Hematopoietic multipotent progenitor cell treated with erythropoietin and hydrocortisone succinate and interleukin-3 and kit ligand, for 15 days (in vitro differentiated cells): ENCODE measurements at places on chromosomes 11 and 22.
A peak's percentile ranks its signal among the peaks of the same experiment; 100 is the strongest.

DNA sequence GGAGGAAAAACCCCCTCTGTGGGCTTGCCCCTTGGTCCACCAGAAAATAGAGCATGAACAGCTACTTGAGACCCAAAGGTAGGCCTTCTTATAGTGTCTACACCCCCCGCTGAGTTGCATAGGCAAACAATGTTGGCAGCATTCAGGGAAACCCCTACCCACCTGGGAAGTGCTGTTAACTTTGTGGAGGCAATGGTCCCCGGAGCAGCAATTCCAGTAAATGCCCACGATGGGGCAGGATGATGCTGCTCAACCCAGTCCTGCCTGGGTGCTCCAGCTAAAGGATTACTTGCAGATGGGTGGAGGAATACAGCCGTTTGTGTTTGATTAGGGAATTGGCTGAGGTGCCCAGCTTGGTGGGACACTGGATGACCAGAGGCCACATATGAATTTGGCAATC lies 381.3 kb upstream of the ANO5 start:
- no peak for DNase-seq

DNA sequence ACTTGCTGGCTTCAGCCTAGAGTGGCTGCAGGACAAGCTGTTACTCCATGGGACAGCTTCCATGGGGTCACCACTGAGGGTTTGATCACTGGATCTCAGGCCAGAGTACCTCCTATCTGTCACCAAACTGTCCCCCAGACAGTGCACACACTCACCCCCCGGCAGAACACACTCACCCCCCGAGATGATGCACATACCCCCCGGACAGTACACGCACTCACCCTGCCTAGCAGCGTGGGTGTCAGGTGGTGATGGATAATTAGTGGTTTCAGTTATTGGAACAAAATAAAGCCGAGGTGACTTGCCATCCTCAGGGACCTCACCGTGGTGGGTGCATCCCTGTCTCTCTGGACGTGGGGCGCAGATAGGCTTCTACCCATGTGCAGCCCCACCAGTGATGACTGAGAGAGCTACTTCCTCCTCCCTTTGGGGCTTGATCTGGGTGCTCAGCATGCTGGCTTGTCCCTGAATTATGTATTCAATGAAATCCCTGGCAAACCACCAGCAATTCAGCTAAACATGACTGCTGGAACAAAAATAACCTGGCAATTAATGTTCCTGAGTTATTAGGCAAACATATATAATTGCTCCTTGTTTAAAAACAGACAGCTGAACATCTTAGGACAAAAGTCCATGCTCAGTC lies 18.9 kb downstream of the TANGO2 start:
- no peak for DNase-seq

DNA sequence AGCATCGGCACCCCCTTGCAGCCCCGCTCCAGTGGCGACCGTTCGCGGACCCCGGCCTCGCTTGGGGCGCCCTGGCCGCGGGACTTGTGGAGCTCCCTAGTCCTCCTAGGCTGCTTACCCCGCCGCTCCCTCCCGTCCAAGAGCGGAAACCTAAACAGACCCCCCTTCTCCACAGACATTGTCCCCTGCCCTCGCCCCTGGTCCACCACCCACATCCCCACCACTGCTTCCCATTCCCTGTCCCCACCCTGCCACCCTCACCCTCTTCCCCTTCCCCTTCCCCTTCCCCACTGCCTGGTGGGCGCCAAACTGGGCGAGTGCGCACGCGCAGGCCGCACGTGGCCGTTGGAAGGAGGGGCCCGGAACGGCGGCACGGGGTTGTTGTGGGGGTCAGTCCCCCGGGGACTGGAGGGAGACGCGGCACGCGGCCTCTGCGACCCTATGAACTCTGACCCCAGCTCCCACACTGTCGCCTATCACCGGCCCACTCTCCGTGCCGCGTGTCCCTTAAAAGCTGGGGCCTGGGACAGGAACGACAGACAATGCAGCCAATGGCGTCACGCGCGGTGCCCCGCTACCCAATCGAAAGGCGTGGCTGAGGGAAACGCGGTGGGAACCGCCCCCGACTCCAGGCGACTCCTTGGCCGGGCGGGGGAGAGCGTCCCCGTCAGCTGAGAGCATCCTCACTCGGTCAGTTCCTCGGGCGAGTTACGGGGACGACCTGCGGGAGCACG lies at the start of gene SNX32:
SNX32 (plus strand) TSS at position 667 of the 734 bp plus-strand sequence. CDS start 103 bp downstream, outside the sequence.
- DNase-seq = peak; percentile 93

DNA sequence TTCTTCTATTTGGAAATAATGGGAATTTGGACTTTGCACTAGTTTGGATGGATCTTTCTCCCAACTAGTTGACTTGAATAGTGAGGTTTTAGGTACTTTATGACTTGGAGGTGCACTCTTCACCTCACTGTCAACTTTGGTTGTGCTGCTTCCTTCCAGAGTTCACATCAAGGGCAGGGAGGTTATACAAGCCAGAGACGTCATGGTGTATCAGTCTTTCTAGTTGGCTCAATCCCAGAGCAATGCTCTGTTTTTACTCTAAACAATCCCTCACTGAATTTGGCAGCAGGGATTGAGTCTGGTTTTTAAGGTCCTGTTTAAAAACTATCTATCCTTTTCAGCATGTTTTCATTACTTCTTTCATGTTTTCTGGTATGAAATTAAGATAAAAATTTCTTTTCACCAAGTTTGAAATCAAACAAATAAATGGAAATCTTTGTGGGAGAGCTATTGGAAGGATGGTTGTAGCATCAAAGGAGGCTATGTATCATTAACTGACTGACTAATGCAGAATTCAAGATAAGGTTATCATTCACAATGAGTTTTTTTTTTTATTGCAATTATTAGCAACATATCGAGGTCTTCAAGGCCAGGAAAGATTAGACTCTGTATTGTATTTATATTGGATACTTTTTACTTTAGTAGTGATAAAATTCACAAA lies 28.0 kb upstream of the ZBED5 start:
- no peak for DNase-seq

DNA sequence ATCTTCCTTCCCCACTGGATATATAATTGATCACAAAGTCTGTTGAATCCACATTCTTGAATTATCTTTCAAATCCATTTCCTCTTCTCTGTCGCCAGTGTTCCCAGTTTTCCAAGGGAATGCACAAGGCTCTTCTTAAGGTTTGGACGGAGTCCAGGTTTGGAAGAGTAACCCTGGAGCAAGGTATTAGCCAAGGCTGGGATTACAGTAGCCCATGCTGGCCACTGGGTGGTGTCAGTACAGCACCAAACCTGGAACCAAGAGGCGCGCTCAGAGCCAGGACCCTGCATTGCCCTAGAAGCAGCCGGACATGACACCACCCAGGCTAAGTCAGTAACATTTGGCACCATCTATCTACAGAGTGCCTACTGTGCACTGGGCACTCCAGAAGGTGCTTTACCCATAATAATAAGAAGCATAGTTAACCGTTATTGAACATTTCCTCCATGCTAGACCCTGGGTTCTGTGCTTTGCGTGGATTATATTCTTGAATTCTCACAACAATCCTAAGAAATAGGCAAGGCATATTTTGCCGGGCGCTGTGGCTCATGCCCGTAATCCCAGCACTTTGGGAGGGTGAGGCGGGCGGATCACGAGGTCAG lies 48.0 kb upstream of the CLPB start:
- peak; percentile 78 for DNase-seq

DNA sequence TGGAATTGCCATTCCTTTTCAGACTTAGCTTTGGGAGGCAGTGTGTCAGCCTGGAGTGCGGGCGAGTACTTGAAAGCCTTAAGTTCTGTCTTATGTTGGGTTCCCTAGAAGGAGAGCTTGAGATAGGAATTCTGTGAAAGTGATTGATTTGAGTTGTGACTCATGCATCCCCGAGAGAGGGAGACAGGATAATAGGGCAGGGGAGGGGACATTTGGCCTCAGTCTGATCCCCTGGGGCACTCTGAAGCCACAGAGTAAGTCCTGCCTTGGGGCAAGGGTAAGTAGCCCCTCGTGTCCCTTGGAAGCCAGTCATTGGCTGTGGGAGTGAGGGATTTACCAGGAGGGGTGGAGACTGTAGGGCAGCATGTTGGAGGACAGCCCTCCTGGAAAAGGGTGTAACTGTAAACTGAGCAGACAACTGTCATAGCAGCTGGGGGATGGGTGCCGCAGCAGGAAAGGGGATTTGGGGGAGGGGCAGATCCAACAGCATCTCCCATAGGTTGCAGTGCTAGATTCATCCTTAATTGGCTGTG lies 44.0 kb downstream of the KIAA1671 start:
- DNase-seq = no peak

DNA sequence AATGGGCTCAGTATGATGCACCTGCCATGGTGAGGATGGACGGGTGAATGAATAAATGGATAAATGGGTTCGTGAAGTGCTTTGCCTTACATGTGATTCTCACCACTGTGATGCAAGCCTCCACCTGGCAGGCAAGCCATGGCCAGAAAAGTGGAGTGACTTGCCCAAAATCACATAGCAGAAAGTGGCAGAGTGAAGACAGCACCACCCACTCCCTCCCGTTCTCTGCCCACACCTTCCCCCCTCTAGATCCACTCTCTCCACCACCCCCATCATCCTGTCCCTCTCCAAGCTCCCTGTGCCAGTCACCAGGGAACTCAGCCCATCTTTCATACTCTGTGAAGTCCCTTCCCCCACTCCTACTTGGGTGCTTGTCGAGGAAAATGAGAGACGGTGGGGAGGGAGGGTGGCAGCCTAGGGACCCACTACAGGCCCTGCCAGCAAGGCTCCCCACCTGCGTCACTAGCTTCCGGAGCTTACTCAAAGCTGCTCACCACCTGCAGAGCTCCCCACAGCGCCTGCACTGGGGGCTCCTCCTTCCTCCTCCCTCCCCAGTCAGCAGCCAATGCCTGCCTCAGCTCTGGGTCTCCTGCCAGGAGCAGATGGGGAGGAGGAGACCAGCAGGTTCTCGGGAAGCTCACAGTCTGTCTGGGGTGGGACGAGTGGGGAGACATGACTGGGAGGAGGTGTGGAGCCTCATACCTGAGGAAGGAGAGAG lies 82.3 kb downstream of the PDE2A start:
- DNase-seq = no peak

DNA sequence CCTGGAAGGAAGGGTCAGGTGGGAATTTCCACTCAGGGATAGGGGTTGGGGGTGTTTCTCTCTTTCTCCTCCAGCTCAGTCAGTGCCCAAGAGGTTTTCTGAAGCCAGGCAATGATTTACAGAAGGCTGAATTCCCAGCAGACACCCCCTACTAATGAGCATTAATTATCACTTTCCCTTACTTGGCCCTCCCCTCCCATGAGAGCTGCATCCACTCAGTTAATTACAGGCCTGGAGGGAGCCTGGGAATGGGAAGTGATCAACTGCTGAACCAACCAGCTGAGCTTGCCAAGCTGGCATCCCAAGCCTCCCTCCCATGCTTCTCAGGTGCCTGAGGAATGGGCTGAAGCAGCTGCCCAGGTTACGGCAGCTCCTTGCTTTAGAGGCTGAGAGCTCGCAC lies 992 bp downstream of the LGALS12 start:
- DNase-seq = no peak

- DNase-seq = no peak
Observed at GRCh38 chr11:118009864-118010737, 23.9 kb downstream of the IL10RA start.

- DNase-seq = no peak
Observed at GRCh38 chr22:29195964-29196666, 9.6 kb upstream of the EMID1 start.

DNA sequence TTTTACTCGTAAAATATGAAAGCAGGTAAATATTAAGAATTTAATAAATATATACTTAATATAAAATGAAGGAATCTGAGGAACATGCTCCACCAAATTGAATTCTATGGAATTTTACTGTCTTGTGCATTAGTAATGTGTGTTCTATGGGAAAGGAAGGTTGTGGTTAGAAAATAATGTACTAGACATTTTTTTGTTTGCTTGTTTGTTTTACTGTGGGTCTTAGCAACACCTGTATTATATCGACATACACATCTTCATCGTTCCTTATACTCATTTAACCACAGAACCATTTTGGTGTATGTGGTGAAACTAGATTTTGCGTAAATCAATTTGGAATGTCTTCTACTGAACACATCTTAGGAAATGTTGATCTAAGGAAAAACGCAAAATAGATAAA lies 114.1 kb upstream of the MTMR2 start:
- DNase-seq = no peak

GRCh38 chr11:111455291-111456085 lies 56.7 kb downstream of the BTG4 start:
- DNase-seq = no peak

DNA sequence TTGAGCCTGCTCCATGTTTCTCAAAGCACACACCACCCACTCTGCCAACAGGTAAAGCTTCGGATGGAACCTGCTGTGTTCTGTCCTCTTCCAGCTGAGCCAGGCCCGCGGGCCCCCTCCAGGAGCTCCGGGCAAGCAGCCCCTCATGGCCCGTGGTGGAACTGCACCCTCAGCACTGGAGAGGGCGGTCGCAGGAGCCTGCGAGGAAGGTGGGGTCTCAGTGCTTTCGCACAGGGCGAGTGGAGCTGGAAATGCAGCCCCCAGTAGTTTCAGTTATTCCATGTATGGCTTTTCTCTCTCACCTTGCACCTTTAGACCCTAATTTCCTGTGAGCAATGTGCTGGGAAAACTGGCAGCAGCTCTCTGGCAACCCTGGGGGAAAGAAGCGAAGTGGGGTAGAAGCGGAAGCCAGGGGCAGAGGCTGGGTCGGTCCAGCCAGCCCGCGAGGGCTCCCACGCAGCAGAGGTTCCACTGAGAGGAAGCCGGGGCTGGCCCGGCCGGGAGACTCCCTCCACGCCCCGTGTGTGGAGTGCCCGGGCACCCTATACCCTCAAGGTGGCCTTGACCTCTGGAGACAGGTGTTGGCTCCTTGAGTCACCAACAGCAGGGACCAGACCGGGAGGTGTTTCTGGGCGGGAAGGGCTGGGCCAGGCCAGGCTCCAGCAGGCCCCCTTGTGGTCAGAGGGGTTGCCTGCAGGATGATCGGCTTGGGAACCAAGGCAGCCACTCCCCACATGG lies 119.9 kb upstream of the TMEM45B start:
- DNase-seq = peak; percentile 20

- DNase-seq = no peak
Observed at GRCh38 chr11:46827995-46828394, 18.1 kb downstream of the CKAP5 start.

- DNase-seq = no peak
Observed at GRCh38 chr11:115541518-115541917, 37.3 kb upstream of the CADM1 start.

DNA sequence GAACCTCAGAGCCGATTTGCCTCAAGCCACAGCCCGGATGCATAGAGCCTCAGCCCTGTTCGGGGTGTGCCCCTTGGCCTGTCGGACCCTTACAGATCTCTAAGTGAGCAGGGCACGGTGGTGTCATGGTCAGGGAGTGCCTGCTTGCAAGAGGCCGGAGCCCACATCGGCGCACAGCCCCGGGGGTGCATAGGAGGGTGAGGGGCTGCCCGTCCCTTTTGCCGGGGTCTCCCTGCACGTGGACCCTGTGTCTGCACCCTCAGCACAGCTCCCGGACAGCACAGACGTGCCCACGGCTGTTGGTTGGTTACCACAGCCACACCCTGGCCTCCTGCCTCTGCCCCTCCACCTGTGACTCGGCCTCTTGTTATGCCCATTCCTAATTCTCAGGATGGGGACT lies 6.5 kb downstream of the RAB36 start:
- DNase-seq = no peak

- DNase-seq = no peak
Observed at GRCh38 chr22:49289822-49290679, 537.6 kb downstream of the BRD1 start.

- DNase-seq = no peak
Observed at GRCh38 chr11:63914896-63915691, 1.9 kb downstream of the RCOR2 start.
